Inflammatory macrophage (primary cell): ENCODE measurements at places on chromosomes 7 and 10.

GRCh38 chr7:133682364-133683181, 429.7 kb downstream of the EXOC4 start:
- no peak for DNase-seq

DNA sequence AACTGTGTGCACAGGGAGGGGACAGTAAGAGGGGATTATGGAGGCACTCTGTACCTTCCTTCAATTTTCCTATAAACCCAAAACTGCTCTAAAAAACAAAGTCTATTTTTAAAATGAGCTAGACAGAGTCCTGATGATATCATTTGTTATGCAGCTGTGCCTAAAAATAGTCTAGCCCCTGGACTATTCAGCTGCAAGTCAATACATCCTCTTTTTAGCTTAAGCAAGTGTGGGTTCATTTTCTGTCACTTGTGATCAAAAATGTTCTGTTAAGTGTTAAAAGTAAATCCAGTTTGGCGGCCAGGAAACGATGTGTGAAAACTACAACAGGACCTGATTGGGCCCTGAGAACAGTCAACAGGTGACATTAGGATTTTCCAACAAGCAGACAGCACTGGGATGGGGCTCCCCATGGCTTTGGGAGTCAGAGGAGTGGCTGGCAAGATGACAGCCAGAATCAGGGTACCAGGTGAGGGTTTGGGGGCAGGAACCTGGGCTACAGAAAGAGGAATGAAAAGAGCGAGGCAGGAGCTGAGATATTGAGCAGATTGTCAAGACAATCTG, 33.9 kb downstream of the FAM107B start:
- peak; percentile 64 for DNase-seq

DNA sequence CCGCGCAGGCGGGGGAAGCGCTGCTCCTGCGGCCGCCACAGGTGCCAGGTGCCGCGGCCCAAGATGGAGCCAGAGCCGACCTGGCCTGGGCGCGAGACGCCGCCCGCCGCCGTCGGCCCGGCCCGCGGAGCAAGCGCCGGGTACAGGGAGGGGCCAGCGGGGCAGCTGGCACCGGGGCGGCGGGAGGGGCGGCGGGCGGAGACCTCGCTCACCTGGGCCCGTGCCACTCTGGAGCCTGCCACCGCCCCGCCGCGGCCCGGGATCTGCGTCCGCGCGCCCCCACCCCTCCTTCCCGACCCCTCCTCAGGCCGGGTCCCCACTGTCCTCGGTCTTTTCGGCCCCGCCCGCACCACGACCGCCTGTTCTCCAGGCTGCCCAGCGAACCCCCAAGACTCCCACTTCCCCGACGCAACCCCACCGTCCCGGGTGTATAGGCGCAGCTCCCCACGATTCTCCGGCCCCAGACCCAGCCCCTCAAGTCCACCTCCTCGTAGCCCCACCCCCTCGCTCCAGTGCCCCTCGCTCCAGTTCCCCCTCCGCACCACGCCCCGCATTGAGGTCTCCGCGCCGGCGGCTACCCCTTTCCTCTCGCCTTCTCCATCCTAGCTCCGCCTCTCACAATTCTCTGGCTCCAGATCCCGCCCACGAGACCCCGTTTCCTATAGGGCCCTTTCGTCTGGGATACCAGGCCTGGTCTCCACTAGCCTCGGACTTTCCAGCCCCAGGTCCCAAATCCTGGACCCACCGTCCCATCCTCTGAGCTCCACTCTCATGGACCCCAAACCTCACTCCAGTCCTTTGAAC, at the start of gene GPRIN2:
Gene GPRIN2, minus strand, starts transcription at position 144 of the 804 bp plus-strand sequence. CDS start 5,922 bp downstream, outside the sequence.
- no peak for DNase-seq

DNA sequence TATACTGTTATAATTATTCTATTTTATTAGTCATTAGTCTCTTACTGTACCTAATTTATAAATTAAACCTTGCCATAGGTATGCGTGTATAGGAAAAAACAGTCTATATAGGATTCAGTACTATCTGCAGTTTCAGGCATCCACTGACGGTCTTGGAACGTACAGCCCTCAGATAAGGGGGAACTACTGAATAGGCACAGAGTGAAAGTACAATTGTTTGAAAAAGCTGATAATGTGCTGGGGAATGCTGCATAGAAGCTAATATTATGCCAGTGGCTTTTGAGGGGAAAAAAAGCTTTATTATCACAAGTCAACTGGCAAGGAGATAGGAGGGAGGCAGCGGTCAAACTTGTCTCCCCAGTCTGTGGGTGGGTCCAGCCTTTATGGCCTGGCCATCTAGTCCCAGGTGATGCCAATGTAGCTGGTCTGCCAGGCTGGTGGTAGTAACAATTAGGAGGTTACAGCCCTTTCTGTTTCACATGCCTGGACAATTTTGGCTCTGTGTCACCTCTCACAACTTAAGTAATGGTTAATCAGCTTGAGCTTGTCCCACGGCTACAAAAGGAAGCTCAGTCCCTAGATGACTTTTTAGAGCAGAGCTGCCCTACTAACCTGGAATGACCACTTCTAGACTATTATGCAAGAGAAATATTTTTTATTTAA, 8.3 kb upstream of the FMC1 start:
- no peak for DNase-seq

DNA sequence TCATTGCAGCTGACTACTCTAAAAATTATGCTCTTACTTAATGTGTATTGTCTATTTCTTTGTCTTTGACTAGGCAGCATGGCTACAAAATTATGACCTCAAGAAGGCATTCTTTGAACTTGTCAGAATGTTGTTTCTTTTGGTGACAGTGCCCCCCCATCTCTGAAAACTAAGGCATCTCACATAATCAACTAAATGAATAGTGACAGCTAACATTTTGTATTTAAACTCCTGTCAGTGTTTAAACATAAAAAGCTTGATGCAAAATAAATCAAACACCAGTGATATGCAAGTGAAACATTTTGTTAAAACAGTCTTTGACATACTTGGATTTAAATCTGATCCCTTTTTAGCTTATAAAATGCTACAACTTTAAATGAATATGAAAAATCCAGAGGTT, 233.5 kb downstream of the FOXP2 start:
- DNase-seq = no peak

GRCh38 chr7:85449478-85449877, 262.6 kb upstream of the SEMA3D start:
- DNase-seq = no peak

DNA sequence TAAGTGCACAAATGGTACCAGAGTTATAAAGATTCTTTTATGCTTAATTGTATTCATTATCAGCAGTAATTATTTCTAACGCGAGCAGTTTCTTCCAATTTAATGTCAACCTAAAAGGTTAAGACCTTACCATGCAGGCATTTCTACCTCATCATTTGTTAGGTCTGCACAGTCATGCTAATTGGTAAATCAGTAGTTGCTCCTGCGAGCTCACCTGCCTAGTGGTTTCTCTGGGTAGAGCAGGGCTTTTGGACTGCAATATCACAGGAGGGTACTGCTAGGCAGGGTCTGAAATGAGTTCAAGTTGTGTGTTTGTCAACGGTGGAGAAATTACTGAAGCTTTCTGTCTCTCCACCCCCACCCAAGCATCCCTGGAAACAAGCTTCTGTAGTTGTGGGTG, 558.5 kb upstream of the MGMT start:
- DNase-seq = no peak

DNA sequence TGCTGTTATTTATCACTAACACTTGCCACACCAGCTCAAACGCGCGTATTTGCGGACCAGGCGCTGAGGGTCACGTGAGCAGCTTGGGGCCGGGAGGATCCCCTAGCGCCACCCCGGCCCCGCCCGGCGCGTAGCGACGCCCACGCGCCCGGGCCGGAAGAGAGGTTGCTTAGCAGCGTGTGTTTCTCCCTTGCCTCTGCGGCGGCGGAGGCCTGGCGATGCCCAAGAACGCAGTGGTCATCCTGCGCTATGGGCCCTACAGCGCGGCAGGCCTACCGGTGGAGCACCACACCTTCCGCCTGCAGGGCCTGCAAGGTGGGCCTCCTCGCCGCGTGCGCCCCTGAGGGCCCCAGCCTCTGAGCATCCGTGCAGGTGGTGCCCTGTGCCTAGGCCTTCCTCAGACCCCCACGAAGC, at the start of gene C10orf53:
Gene C10orf53, plus strand, starts transcription at position 172 of the 414 bp plus-strand sequence. Its CDS starts 47 bp downstream, at position 219.
- peak; percentile 56 for DNase-seq

DNA sequence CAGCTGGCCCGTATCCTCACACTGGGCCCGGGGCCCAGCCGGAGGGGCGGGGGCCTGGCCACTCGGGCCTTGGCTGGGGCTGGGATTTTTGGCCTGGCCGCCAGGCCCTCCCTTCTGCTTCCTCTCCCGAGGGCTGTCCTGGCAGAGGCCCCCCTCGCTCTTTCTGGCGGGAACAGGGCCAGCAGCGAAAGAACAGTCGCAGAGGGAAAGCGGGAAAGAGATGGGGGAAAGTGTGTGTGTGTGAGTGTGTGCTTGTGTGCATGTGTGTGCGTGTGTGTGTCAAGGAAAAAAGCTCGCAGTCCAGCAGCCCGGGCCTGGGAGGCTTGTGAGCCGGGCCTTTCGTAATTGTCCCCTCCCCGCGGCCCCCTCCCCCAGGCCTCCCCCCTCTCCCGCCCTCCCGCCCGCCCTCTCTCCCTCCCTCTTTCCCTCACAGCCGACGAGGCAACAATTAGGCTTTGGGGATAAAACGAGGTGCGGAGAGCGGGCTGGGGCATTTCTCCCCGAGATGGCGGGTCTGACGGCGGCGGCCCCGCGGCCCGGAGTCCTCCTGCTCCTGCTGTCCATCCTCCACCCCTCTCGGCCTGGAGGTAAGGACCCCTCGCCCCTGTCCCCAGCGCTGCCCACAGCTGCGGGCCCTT, at the start of gene ELN:
Gene ELN, plus strand, starts transcription at position 491 of the 638 bp plus-strand sequence. Its CDS starts 15 bp downstream, at position 506.
- DNase-seq = no peak

DNA sequence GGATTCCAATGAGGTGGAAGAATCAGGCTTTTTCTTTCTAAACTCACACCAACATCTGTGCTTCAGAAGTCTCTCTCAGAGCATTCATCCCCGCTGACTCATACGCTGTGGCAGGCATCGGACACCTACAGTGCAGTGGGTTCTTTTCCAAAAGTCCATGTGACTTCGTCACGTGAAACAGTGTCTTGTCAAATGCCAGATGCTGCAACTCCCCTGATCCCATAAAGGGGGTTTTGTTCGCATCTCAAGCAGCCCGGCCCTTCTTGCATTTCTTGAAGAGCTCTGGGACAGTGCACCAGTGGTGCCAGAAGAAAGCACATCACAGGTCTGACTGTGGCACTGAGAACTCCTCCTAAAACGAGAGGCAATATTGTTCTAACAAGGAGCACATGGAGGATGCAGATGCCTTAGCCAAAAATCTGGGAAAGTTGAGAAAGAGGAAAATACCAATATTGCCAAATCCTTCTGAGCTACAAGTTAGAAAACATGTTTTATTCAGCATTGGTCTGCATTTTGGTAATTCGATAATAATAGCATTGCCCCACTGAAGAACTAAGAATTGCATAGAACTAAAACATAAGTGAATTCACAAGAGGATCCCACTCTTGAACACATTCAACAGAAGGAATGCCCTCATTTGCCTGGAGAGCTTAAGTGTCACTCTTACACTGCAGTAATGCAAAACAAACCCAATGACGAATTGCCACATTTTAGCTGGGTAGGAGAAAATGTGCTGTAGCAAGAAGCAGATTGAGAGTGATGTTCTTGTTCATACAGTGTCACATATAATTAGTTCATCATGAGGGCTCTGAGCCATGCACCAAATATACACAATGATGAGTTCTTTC, 204.4 kb downstream of the CXCL12 start:
- DNase-seq = no peak

DNA sequence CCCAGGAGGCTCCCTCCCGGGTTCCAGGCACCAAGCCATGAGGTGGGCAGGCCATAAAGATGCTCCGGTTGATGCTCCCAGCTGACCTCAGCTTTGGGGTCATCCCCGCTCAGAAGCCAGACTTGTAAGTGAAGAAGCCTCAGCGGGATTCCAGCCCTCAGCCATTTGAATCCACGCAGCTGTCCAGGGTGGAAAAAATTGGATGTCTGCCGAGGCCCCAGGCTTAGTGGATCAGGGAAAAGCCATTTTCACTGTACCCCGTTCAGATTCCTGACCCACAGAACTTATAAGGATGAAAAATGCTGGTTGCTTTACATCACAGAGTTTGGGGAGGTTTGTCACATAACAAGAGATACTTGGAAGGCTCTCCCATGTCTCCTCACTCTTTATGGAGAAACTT, 49.2 kb upstream of the CPN1 start:
- no peak for DNase-seq

DNA sequence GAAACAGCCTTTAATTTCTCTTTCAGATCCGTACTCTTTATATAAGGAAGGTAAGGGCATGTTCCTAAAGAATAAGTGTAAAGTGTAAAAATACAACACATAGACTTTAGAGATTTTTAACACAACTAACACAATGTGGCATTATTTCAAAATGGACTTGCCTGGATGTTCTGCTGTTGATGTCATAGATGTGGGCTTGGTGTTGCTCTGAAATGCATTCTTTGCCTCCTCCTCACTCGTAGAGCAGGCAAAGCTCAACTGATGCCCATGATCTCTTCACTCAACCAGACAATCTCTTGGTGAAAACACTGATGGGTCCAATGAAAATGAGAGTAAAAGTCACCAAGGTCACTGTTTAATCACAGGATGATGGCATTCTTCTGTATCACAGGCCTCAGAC, 174.2 kb upstream of the TCERG1L start:
- no peak for DNase-seq

GRCh38 chr7:158125721-158126120, 461.9 kb downstream of the PTPRN2 start:
- DNase-seq = no peak

DNA sequence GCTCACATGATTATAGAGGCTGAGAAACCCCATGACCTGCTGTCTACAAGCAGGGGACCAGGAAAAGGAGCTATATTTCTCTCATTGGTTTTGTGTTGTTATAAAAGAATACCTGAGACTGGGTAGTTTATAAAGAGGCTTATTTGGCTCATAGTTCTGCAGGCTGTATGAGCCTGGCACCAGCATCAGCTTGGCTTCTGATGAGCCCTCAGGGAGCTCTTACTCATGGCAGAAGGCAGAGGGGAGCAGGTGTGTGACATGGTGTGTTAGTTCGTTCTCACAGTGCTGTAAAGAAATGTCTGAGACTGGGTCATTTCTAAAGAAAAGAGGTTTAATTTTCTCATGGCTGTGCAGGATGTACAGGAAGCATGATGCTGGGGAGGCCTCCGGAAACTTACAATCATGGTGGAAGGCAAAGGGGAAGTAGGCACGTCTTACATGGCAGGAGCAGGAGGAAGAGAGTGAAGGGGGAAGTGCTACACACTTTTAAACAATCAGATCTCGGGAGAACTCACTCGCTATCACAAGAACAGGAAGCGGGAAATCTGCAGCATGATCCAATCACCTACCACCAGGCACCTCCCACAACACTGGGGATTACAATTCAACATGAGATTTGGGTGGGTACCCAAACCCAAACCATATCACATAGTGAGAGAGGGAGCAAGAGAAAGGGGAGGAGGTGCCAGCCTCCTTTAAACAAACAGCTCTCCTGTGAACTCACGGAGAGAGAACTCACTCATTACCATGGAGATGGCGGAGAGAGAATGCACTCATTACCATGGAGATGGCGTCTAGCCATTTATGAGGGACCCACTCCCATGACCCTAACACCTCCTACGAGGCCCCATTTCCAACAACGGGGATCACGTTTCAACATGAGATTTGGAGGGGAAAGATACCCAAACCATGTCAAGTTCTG, 133.4 kb downstream of the JCAD start:
- DNase-seq = peak; percentile 29

GRCh38 chr7:511476-512145, 8.0 kb downstream of the PDGFA start:
- no peak for DNase-seq
